ENCODE measurements at places on chromosomes 16 and 17. TPM values are rescaled to one million over a fixed set of nuclear protein-coding genes. Genes with fewer than 3 reads are reported as not detected.

GUCY2D gene
- polyA plus RNA-seq: 0.08 TPM

TP53TG3 gene
- polyA plus RNA-seq: not detected

AANAT gene
- polyA plus RNA-seq: 0.73 TPM

UMOD gene
- polyA plus RNA-seq: not detected

ZP2 gene
- not detected for polyA plus RNA-seq

CD79B gene
- 2.5 TPM for polyA plus RNA-seq

USP6 gene
- 1.3 TPM for polyA plus RNA-seq

CCL23 gene
- not detected for polyA plus RNA-seq

CCL4 gene
- not detected for polyA plus RNA-seq

PRDM7 gene
- polyA plus RNA-seq: 0.08 TPM

KRTAP3-2 gene
- not detected for polyA plus RNA-seq

KRTAP9-9 gene
- polyA plus RNA-seq: not detected

KRT33A gene
- polyA plus RNA-seq: not detected

EFCAB5 gene
- 1.1 TPM for polyA plus RNA-seq

VWA3A gene
- polyA plus RNA-seq: not detected

EARS2 gene
- polyA plus RNA-seq: 22.6 TPM

GP1BA gene
- polyA plus RNA-seq: 0.24 TPM

PCGF2 gene
- polyA plus RNA-seq: 60.9 TPM

GNPTG gene
- 41.0 TPM for polyA plus RNA-seq

CHST5 gene
- not detected for polyA plus RNA-seq

CASKIN2 gene
- polyA plus RNA-seq: 4.7 TPM

SLC13A2 gene
- polyA plus RNA-seq: not detected

MPG gene
- polyA plus RNA-seq: 38.0 TPM

SLC12A3 gene
- not detected for polyA plus RNA-seq

TMEM100 gene
- polyA plus RNA-seq: 0.52 TPM

SAMD14 gene
- polyA plus RNA-seq: 0.97 TPM

SLC5A2 gene
- polyA plus RNA-seq: 7.3 TPM

TIMP2 gene
- polyA plus RNA-seq: 10.6 TPM

GAST gene
- polyA plus RNA-seq: not detected

C16orf89 gene
- 6.5 TPM for polyA plus RNA-seq

C16orf46 gene
- 1.3 TPM for polyA plus RNA-seq

MYH8 gene
- not detected for polyA plus RNA-seq

ST6GALNAC2 gene
- polyA plus RNA-seq: not detected

COG1 gene
- 25.5 TPM for polyA plus RNA-seq

SEPTIN12 gene
- polyA plus RNA-seq: not detected

CCL17 gene
- polyA plus RNA-seq: not detected

TNFRSF13B gene
- polyA plus RNA-seq: 0.24 TPM

GSG1L gene
- polyA plus RNA-seq: 0.36 TPM

CACNG3 gene
- polyA plus RNA-seq: not detected

AIPL1 gene
- polyA plus RNA-seq: 0.24 TPM

SBK1 gene
- 25.5 TPM for polyA plus RNA-seq

OR2C1 gene
- polyA plus RNA-seq: not detected

SLC38A8 gene
- polyA plus RNA-seq: not detected

NCBP3 gene
- 28.1 TPM for polyA plus RNA-seq
